Epithelial cell of proximal tubule (primary cell): ENCODE measurements at places on chromosomes 7 and 10. TPM values are rescaled to one million over a fixed set of nuclear protein-coding genes. Genes with fewer than 3 reads are reported as not detected.

DNA sequence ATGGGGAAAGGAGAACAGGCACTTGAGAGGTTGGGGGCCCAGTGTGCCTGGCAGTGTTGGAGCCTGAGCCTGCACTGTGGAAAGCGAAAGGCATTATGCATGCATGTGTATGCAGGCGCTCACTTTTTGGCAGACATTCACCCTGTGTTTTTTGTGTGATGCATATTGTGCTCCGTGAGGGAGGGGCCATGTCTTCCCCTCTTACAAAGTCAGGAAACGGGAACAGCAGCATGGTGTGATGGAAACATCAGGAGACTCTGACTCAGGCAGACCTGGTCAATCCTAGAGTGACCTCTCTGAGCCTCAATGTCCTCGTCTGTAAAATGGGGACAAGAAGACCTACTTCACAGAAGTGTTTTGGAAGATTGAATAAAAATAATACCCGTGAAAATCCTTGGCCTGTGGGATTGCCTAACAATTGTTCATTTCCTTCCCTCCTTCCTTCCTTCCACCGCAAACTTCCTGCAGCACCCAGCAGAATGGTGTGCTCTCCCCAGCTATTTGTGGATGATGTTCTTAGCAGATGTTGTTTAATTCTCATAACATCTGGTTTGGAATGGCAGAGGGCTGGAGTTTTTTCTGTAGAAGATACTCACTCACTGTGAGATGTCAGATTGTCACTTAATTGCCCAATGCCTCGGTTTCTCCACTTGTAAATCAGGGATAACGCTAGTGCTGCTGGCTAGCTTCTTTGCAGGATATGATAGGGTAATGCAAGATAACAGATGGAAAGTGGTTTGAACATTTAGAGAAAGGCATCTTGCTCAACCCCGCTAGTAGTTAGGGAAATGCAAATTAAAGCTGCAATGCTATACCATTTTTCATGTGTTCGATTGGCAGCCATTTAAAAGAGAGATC is 39.8 kb downstream of the CDH23 start:
- no peak for DNase-seq

GRCh38 chr10:118482393-118483331 is 112.8 kb downstream of the PRLHR start:
- no peak for DNase-seq

Gene HTR7
- 0.06 and 1.2 TPM in 2 replicates for total RNA-seq

Gene KCNH2
- 1.9 TPM in 2 replicates for total RNA-seq

- DNase-seq = no peak
These were observed 234.9 kb downstream of the EBF3 start for GRCh38 chr10:129728905-129729795.

Gene SKIDA1
- 0.52 and 1.4 TPM in 2 replicates for total RNA-seq

- no peak for DNase-seq
These were observed 100.3 kb upstream of the CPXM2 start for GRCh38 chr10:123991611-123992570.

Gene YKT6
- total RNA-seq = 79.3 and 111 TPM in 2 replicates

- no peak for DNase-seq
These were observed 311.2 kb downstream of the RNLS start for GRCh38 chr10:88271761-88272543.

GRCh38 chr10:83656924-83657323 is 482.4 kb upstream of the GHITM start:
- DNase-seq = no peak

GRCh38 chr7:3300221-3300650 is 816 bp upstream of the SDK1 start:
- DNase-seq = no peak

Gene CELF2
- total RNA-seq = 7.2 and 11.0 TPM in 2 replicates

Gene ZNF425
- total RNA-seq = 0.69 and 0.87 TPM in 2 replicates

Gene SRGN
- total RNA-seq = 8.5 and 121 TPM in 2 replicates

DNA sequence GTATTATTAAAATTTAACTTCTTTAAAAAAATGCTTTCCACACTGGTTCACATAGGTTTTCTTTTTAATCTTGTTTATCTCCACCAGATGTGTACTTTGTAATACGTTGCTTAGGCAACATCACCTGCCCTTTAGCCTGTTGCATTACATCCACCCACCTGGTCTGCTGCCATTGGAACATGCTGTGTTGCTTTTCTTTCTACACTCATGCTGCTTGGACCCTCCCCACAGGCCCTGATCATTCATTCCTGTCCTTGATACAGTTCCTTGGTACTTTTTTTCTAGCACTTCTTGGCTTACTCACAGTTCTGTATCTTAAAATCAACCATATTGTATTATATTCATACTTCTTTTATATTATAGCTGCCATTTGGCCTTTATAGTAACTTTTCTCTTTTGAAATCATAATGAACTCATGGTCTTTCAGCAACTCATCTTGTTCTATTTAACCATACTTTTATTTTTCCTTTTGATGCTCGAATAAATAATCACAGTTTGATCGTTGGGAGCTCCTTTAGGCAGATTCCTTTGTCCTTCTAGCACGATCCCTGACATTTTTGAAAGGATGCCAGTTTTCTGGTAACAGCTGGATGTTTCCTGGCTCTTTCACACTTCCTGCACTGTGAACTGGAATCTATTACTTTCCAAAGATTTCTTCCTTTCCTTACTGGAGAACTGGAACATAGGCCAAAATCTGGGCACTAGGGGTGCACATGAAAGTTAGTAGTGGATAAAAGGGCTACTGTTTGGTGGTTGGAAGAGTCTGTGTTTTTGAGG is 125.1 kb downstream of the CDK14 start:
- peak; percentile 61 for DNase-seq

- no peak for DNase-seq
These were observed 174.8 kb upstream of the PRPS1L1 start for GRCh38 chr7:18202315-18203045.

DNA sequence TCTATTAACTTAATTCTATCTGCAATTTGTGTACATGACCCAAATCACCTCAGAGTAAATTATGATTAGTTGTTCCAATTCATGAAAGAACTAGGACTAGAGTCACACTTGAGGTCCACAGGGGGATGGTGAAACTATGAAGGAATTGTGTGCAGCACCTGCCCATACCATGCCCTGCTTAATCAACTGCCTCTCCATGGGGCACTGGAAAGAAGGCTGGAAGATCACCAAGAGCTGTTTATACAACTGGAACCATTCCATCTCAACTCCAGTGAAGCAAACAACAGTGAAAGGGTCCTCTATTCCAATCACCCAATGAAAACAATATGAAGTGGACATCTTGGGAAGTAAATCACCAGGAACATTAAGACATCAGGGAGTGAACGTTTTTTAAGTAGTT is 98.7 kb upstream of the SEMA3D start:
- no peak for DNase-seq

Gene OR9A2
- total RNA-seq = 0.17 TPM in 1 of 2 replicates, not detected in the other

Gene RNF32
- total RNA-seq = 0.35 and 0.36 TPM in 2 replicates

Gene DDX56
- 53.2 and 106 TPM in 2 replicates for total RNA-seq

- no peak for DNase-seq
These were observed 96.5 kb upstream of the PODXL start for GRCh38 chr7:131652934-131653333.

Gene LEP
- total RNA-seq = not detected in 2 replicates

DNA sequence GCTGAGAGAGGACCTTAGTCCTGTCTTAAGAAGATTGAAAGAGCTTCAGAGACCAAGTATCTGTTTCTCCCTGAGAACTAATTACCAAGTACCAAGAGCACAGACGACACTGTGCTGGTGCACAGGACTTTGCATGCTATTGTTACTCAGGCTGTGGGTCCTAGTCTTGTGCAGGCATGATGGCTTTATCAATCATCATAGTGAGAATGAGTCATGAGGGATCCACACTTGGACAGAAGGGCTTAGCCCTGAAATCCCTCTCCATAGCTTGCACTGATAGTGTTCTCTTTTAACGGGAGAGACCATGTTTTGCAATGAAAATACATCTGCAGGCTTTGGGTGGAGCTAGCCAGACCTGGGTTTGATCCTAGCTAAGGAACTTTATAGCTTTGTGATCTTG is 93.3 kb downstream of the SORCS3 start:
- no peak for DNase-seq

DNA sequence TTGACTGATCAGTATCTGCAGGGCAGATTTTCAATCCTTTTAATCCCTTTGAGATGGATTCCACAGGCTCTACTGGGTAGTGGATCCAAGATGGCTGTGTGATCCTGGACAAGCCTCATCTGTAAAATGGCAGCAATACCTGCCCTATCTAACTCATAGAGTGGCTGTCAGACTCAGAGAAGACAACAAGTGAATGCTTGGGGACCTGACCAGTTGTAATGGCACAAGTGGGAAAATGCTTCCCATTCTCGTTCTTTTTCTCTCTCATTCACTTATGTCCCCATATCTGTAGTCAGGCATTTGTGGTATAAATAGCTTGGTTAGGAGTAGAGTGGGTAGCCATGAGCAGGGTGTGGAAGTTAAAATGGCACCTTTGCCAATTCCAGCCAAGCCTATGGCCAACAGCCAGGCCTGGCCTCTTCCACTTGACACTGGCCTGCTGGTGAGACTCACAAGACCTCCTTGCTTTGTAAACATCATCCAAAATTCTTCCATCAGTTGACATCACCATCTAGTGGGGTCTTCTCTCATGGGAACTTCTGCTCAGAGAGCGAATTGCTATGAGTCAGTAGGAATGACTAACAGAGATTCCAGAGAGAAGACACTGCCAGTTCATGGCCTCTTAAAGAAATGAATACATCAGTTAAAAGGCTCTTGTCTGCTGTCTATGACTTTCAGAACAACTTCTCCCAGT is 150.1 kb downstream of the PLPP4 start:
- DNase-seq = peak; percentile 94

Gene NUP205
- 89.9 and 91.6 TPM in 2 replicates for total RNA-seq

GRCh38 chr10:78351283-78351682 is 317.6 kb downstream of the RPS24 start:
- DNase-seq = no peak

DNA sequence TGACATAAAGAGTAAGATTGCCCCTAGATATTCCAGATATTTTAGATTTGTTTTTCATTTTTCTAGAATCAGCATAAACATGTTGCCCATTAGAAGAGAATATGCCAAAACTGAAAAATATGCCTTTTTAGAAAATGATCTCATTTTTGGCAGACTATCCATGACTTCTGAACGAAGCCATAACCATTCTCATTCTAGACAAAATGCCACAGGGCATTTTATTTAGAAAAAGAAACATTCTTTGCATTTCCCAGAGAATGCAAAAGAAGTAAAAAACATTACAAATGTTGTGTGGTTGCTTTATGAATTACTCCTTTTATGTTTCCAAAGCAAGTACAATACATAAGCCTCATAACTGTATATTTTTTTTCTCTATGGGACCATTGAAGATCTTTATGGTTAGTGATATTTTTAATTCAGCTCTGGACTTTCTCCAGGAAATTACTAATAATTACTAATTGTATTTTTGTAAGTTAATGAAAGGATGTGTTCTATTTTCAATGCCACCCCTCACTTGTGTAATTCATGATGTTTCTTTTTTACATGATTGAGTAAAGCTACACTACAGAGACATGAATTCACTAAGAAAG is 109.6 kb upstream of the SEM1 start:
- no peak for DNase-seq

- DNase-seq = no peak
These were observed 243.2 kb downstream of the CRPPA start for GRCh38 chr7:16178092-16178491.
